ENCODE measurements at places on chromosomes 3 and 15.

DNA sequence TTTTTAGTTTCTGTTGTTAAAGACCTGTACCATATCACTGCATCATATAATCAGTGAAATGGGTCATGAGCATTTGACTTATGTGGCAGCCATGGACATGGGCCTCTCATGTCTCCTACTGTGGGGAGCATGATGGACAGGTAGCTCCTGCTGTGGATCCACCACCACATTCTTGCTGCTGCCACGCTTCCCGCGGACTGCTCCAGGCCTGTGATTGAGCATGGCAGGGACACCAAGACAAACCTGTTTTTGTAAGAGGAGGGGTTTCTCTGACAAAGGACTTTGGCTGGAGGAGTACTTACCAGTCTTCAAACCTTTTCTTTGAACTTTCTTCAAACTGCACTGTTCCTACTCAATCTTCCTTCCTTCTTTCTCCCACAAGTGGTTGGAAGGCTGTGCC is 17.9 kb upstream of the P2RY14 start:
- no peak for DNase-seq

GRCh38 chr3:155889212-155889611 is 18.8 kb downstream of the GMPS start:
- no peak for DNase-seq

GRCh38 chr3:161349529-161350312 is 21.6 kb downstream of the SPTSSB start:
- no peak for DNase-seq

GRCh38 chr3:114764056-114764492 is 383.0 kb downstream of the ZBTB20 start:
- no peak for DNase-seq

DNA sequence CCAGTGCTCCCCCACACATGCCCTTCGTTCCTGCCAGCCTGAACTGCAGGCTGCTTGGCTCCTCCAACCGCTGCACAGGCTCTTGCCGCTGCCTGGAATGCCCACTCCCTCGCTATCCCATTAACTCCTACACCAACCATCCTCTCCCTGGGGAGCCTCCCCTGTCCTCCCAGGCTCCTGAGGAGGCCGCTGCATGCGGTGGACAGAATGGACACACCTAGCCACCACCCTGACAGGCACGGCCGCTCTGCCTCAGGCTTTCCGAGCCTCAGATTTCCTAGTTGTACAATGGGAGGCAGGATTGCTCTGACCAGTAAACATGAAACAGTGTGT is 2.3 kb downstream of the PLXNB1 start:
- no peak for DNase-seq

DNA sequence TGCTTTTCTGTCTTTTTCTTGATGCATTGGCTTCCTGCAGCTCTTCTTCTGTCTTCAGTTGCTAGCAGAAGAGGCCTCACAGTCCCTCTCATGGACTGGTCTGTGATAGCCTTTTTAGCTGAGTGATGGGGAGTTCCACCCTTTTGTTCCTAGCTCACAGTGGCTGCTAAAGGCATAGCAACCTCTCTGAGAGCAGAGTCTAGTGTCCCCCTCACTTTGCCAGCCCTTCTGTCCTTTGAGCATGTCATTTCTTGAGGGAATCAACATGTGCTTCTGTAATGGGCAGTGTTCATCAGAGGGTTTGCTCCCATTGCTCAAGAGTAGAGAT is 44.4 kb downstream of the GAP43 start:
- no peak for DNase-seq

- DNase-seq: no peak
Observed at GRCh38 chr3:172461530-172462138, 13.4 kb upstream of the GHSR start.

GRCh38 chr15:29064290-29064689 is 178.5 kb downstream of the APBA2 start:
- no peak for DNase-seq

DNA sequence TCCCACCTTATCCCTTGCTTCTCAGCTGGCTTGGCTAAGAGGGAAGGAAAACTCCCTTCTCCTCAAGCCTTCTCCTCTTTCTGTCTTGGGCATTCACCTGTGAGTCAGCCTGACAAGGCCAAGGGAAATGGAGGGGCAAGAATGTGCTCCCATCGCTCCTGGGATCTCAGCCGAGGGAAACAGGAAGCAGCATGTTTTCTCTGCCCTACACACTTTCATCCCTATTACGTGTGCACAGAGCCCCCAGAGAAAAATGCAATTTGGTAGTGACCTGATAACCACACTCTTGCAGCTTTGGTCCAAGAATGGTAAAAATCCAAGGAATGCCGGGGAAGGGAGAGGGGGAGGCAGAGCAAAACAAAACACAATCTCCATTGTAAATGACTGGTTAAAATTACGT is 32.9 kb upstream of the MTMR10 start:
- no peak for DNase-seq

GRCh38 chr3:143482106-143483088 is 362.8 kb downstream of the CHST2 start:
- no peak for DNase-seq

DNA sequence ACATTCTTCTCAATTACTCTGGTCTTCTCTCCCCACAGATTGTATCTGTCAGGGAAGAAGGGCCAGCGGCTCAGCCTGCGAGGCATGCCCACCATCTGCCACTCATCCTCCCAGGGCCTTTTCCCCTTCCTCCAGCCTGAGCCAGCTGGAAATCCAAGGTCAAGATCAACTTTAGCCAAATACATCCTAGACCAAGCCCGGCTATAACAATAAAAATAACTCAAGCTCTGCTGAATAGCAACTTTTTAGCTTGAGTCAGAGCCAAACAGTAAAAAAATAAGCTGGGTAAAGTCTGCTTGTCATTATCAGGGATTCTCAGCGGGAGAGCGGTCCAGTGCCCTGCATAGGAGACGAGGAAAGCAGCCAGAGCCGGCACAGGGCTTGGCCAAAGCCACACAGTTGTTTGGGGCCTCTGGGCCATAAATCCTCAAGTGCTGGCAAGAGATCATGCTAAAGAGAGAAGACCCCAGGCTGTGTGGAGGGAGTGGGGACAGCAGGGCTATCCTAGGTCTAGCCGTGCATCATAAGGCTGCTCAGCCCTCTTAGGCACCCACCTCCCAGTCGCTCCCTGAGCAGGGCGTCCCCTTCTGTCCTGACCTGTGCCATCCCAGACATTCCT is 76.2 kb upstream of the HERC1 start:
- DNase-seq: no peak

- DNase-seq: no peak
Observed at GRCh38 chr15:39777496-39777895, 5.1 kb downstream of the FSIP1 start.

- no peak for DNase-seq
Observed at GRCh38 chr3:149221783-149222517, at the start of gene CP. CP (minus strand) TSS chr3:149221829; CDS start chr3:149221792, 37 bp downstream.

DNA sequence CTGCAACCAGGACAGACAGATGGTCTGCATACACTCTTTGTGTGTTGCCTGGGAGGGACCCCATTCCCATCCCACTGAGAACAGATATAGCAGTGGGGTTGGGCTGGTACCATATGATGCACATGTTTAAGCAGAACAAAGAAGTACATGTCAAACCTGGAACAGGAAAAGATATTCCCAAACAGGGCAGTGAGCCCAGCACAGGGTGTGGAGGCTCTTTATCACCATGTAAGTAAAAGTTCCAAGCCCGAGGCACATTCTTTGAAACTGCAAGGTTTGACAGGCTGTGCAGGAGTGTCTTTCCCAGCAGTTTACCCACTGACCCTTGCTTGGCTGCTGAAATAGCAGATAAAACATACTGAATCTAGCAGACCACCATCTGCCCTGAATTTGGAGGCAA is 5.3 kb upstream of the ZNF445 start:
- no peak for DNase-seq

GRCh38 chr3:127491909-127492308 is 98.6 kb downstream of the TPRA1 start:
- DNase-seq: no peak

- DNase-seq: no peak
Observed at GRCh38 chr3:131928593-131928992, 106.2 kb downstream of the CPNE4 start.

DNA sequence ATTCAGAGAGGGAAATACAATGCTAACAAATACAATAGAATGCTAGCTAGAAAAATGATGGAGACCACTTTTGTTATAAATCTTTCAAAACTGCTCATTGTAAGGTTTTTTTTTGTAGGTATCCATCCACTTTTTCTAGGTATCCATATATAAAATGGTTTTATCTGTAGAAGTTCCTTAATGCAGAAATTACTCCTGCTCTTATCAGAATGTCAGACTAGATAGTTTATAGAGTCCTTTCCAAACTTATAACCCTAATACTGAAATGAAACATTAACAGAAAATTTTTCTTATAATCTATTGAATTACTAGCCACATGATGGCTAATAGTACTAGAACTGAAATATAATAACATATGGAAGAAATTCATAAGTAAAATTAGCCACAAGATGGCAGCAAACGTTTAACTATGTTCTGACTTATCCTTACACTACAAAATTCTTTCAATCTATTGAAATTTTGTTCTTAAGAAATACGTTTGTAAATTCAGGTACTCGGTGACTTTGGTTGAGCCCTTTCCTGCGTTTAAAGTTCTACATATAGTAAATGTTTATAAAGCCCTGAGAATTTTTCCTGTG is 58.5 kb downstream of the ECT2 start:
- no peak for DNase-seq

DNA sequence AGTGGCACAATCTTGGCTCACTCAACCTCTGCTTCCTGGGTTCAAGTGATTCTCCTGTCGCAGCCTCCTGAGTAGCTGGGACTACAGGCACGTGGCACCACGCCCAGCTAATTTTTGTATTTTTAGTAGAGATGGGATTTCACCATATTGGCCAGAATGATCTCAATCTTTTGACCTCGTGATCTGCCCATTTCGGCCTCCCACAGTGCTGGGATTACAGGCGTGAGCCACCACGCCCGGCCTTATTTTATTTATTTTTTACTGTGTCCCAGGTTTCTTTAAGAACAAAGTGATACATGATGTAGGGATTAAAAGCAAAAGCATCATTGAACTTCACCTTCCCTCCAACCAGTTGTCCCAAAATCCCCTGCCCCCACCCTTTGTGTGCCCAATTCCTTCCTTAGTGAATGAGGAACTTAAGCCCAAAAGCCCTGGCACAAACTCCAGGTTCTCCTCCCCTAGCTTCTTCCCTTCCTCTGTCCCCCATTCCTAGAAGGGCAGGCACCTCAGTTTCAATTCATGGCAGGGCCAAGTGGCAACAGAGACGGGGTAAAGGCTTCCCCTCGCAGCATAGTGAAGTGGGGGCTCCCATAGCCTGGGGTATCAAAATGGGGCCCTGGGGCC is 23.7 kb upstream of the RPN1 start:
- no peak for DNase-seq

Data from activated CD4-positive, alpha-beta T cell treated with anti-CD3 and anti-CD28 coated beads for 24 hours (primary cell).